Immature natural killer cell (primary cell): ENCODE measurements at places on chromosomes 16 and 17.

DNA sequence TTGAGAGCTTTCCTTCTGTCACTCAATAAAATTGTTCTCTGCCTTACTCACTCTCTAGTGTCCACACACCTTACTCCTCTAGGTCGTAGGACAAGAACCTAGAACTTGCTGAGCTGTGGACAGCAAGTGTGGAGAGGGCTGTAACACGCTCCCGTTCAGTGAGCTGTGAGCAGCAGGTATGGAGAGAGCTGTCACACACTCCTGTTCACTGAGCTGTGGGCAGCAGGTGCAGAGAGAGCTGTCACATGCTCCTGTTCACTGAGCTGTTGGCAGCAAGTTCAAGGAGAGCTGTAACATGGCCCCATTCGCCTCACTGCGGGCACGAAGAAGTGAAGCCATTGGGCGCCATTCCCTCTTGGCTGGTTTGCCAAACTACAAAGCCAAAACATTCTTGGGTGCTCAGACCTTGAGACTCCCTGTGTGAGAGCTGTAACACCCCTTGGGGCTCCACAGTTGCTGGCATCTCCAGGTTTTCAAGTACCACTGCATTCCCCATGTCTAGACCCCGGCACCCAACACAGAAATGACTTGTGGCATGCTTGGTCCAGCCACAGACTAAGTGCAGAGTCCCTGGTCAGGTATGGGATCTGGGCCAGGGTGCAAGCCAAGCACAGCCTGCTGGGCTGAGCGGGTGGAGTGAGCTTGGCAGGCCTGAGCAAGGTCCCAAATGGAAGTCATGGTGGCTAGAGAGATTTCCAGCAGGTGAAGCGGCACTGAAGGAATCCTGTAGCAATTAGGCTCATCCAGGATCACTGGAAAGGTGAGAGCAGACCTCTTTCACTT lies 608.0 kb upstream of the CDH8 start:
- no peak for DNase-seq

DNA sequence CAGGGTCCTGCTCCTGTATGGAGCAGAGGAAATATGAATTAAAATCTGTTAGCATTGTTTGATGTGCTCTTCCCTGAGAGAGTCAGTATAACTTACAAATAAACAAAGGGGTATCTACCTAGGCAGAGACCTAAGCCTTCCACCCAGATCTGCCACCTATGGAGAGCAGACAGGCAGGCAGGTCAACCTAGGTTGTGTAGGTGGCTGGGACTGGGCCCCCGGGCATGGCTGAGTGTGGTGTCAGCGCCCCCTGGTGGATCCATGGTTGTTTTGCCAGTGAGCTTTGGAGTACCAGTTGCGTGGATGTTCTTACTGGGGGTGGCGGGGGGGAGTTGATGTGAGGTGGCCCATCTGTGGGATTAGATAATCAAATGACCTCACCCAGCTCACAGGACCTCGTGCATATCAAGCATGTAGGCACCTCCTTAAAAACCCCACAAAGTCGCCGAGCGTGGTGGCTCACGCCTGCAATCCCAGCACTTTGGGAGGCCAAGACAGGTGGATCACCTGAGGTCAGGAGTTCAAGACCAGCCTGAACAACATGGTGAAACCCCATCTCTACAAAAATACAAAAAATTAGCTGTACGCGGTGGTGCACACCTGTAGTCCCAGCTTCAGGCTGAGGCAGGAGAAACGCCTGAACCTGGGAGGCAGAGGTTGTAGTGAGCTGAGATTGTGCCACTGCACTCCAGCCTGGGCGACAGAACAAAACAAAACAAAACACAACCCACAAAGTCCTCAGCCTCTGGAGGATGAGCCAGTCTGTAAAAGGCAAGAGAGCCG lies 17.6 kb downstream of the DUS2 start:
- DNase-seq = peak; percentile 84

DNA sequence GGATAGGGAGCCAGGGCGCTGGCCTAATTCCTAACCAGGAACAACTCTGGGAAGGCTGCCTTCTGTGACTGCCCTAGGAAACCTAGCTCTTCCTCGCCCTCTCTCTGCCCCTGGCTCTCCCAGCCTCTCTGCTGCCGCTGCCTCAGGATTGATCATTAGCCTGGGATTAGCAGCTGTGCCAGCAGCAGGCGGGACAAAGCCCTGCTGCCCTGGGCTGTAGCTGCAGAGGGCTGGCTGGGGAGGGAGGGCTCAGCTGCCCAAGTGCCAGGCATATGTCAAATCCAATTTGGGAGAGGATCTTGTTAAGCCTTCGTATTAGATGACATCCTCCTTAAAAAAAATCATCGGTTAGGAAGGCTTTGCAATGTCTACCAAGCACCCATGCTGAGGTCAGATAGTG lies 144.8 kb upstream of the CCL2 start:
- DNase-seq = no peak

DNA sequence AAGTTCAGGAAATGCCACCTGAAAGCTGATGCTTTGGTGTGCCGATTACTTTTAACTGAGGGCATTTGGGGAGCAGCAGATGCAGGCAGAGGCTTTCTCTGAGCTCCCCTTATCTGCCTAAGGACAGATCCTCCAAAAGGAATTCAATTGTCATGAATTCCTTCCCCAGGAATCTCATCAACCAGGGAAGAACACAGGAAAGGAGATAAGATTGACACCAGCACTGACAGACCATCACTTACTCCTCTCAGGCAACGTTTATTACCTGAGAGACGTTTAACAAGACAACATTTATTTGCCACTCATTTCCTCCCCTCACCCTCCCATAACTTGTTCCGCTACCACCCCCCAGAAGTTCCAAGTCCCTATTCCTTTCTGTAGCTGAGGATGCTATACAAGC lies 17.6 kb upstream of the CDRT4 start:
- no peak for DNase-seq

DNA sequence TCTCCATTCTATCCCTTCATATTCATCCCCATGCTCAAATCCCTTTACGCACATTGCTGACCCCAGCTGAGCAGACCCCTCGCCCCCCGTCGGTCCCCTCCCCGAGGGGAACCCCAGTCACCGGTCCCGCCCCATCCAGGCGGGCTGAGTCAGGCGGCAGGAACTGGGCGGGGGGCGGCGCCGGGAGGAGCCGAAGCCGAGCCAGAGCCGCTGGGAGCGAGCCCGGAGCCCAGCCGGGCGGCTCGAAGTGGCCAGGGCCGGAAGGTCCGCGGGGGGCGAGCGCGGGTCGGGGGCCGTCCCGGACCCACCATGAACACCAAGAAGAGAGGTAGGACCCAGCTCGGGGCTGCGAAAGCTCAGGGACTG lies 8.6 kb downstream of the RIPOR1 start:
- peak; percentile 28 for DNase-seq

DNA sequence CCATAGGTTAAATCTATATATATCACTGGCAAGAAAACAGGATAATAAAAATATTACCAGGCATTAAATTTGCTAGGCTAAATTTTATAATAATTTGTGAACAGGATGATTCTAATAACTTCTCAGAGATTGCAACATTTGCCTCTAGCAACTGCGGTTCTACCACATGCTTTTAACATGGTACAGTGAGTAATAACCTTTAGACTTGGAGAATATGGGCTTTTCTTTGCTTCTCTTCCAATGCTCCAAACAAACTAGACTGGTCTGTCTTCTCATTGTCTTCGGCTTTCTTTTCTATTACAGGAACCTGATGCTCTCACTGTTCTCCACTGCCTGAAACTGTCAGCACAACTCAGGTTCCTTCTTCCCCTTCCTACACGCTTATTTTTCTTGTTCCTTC lies 80.6 kb downstream of the CA4 start:
- no peak for DNase-seq

- no peak for DNase-seq
Observed at GRCh38 chr17:35089586-35090296, 26.2 kb upstream of the RFFL start.

DNA sequence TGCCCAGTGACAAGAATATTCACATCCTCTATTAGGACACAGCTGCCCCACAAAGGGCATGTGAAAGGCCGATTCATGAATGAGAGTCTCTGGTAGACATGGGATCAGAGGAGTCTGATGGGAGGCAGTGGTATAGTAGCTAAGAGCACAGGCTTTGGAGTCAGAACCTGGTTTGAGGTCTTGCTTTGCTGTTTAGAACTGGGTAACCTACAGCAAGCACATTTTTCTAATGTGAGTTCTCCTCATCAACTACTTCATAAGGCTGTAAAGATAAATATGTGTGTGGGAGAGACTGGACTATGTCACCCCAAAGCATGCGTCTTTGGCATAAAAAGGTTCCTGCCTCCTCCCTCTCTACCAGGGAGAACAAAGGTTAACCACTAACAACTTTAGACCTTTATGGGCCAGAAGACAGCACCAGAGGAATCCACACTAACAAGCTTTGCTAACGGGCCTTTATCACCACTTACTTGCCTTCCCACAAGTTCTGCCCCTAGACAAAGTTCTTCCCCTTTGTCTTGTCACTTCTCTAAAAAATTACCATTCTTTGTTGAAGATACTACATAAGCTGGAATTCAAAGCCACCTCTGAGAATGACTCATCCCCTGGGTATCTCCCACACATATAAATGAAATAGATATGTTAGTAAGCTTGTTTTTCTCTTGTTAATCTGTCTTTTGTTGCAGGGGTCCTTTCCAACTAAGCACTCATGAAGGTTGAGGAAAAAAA lies 21.1 kb downstream of the CDR2 start:
- DNase-seq = no peak

GRCh38 chr16:75045424-75045823 lies 46.6 kb downstream of the ZNRF1 start:
- DNase-seq = no peak

GRCh38 chr16:1775846-1776671 lies 3.1 kb upstream of the MRPS34 start:
- DNase-seq = no peak

- no peak for DNase-seq
Observed at GRCh38 chr16:74742051-74742481, 32.6 kb downstream of the FA2H start.

GRCh38 chr17:42518755-42519545 lies 17.1 kb upstream of the NAGLU start:
- no peak for DNase-seq

DNA sequence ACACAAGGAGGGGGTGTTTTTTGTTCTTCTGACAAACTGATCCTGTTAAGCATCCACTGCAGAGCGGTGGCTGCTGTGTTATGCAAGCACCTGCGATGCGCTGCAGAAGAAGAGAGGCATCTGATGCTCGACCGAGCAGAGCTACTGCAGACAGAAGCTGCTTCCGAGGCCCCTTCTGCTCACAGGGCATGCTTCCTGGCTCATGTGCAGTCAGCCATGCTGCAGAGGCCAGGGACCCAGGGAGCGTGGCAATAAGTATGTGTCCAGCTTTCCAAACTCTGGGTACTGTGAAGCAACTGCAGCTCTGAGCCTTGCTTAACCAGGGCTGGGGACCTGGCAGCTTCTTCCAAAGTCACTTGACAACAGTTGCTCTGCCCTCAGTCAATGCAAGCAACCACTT lies 448.6 kb upstream of the RBFOX1 start:
- DNase-seq = no peak

DNA sequence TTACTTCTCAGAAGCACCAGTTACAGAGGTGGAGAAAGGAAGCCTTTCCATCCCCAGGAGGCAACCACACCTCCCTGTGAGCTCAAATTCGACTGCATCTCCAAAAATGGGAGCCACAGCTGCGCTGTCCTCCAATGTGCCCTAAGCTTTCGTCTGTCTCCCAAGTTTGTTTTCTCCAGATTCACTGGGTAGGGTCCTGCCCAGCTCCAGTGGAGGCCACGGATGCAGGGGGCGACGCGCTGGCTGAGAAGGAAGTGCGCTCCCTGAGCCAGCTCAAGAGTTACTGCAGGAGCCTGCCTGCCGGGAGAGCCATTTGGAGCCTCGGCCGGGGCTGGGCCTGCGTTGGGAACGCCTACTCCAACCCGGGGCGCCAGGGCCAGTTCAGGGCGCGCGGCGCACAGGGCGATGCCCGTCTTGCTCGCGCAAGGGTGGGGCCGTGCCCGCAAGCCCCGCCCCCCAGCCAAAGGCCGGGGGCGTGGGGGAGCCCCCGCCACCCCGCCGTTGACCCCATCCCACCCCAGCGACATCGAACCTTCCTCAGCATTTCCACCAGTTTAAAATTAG lies 19.5 kb downstream of the SIAH1 start:
- peak; percentile 47 for DNase-seq

- no peak for DNase-seq
Observed at GRCh38 chr17:10756619-10757018, 26.8 kb upstream of the TMEM220 start.

DNA sequence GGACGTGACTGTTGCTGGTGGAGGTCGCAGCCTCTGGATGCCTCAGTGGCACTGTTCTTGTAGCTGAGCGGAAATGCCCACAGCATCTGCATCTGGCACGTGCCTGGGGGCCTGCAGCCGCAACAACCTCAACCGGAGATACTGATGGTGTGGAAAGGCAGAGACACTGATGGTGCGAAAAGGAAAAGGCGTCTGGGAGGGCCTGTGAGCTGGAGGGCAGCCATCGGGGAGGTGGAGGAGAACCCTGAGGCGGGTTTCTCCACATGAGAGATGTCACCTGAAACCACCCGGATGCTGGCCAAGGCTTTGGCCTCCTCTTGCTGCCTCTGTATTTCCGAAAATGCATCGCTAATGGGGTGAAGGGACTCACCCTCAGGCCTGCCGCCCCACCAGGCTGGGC lies 284.8 kb upstream of the WSB1 start:
- no peak for DNase-seq

GRCh38 chr16:85104821-85105391 lies 7.4 kb downstream of the CIBAR2 start:
- peak; percentile 89 for DNase-seq

DNA sequence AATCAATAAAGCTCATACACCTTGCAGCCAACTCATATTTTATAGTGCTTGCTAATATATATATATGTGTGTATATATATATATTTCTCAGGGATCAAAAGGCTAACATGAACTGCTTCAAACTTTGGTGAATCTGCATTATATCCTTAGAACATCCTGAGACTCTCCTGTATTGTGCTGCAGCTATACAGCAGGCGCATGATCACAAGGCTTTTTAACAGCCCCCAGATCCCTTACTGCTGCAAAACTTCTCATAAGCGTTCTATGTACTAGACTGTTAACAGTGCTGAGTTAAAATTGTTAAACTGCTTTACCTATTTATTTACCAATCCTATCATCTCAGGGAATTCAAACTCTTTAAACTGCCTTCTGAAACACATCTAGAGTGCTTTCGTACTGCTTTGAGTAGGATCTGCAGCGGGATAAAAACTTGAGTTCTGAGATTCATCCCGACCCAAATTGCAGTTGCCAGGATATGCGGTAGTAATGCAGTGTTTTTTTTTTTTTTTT lies 1.3 kb downstream of the GPATCH8 start:
- DNase-seq = no peak

DNA sequence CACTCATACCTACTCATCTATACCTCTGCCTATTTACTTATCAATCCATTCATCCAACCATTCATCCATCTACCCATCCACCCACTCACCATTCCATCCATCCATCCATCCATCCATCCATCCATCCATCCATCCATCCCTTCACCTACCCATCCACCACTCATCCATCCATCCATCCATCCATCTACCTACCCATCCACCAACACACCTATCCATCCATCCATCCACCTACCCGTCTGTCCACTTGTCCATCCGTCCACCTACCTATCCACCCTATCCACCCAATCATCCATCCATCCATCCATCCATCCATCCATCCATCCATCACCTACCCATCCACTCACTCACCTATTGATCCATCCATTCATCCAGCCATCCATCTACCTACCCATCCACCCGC lies 235.7 kb downstream of the GSG1L start:
- DNase-seq = no peak

GRCh38 chr17:37816950-37817349 lies 72.1 kb upstream of the HNF1B start:
- no peak for DNase-seq

- DNase-seq = no peak
Observed at GRCh38 chr17:66543526-66543925, 241.1 kb downstream of the PRKCA start.
